ENCODE measurements at places on chromosomes 6 and 20.

- no peak for DNase-seq
Observed at GRCh38 chr20:21154692-21155091, 28.8 kb downstream of the KIZ start.

DNA sequence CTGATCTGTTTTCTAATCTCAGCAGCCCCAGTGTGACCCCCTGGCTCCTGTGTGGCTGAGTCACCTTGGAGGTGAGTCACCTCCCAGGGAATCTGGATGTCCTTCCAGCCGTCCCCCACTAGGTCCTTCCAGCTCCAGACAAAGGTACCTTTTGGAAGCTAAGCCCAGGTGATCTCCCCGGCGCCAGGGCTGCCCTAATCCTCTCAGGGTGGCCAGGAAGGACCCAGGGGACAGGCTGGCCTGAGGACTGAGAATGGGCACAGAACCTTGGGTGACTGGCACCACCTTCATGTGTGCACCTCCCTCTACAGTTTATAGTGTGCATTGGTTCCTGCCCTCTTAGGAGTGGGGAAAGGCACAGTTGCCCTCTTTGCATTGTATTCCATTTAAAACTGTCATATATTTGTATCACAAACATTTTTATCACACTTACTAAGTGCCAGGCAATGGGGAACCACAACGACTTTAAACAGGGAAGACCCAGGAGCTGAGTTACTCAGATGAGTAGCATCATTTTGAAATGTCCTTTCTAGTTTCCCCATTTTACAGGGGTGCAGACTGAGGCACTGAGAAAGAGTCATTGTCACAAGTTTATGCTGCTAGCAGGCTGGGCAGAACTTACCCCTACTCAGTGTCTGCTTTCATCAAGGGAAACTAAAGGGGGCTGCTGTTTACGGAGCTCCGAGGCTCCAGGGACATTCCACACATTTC lies 2.6 kb upstream of the BPIFB4 start:
- no peak for DNase-seq

- DNase-seq = no peak
Observed at GRCh38 chr6:111939902-111940301, 66.7 kb upstream of the FYN start.

- no peak for DNase-seq
Observed at GRCh38 chr20:3038454-3038853, 5.0 kb upstream of the GNRH2 start.

DNA sequence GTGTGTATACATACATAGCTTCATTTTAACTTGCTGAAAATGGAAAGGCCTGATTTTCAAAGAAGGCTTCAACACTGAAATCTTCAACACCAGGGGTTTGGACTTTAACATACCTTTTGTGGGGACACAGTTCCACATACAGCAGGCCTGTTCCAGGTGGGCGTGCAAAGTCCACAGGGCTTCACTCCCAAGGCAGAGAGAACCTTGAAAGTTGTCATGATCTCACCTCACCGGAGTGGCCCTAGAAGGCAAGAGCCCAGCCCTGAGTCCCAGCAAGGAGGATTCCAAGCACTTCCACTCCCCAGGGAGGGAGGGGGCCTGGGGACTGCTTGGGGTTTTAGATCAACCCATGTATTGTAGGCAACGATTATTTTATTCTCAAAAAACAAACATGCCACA lies 47.2 kb downstream of the TMEM242 start:
- no peak for DNase-seq

DNA sequence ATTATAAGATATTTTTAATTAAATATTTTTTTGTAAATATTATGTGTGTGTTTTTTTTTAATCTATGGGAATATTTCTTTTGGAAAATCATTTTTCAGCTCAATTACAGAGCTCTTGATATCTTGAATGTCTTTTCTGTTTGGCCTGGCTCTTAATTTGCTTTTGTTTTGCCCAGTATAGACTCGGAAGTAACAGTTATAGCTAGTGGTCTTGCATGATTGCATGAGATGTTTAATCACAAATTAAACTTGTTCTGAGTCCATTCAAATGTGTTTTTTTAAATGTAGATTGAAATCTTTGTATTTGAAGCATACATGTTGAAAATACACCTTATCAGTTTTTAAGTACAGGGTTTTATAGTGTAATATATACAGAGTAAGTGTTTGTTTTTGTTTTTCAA lies 2.6 kb downstream of the ID4 start:
- DNase-seq = no peak

DNA sequence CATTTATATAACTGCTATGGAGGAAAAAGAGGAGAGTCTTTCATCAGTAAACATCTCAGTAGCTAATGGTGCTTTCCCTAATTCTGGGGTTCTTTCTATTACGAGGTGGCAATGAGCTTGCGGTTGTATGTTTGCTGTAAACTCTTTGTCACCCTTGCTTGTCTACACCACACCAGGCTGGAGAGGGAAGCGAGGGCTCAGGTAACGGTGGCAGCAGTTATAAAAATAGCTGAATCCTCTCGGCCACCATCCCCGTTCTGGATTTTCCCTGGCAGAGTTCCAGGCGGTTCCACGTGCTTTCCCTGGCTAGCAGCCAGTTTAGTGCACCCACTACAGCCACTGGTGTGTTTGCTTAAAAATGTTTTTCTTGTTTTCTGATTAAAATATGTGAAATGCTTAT lies 39.0 kb downstream of the MAS1 start:
- no peak for DNase-seq

DNA sequence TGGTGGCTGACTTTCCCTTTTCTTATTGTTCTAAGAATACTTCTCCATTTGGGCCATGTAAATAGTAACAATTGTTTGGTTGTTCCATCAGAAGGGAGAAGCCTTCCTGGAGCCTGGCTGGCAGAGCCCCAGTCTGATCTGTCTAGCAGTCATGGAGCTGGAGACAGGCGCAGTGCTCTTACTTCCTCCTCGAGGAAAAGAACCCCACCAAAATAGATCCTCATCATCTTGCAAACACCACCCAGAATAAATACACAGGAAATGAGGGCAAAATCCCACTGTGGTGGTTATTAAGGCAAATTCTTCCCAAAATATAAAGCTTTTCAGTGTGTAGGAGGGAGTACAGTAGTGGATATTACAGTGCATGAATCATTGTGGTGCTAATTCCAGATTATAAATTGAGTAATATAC lies 195.1 kb upstream of the SGK1 start:
- DNase-seq = no peak

GRCh38 chr6:144305567-144305966 lies 20.4 kb downstream of the UTRN start:
- no peak for DNase-seq

GRCh38 chr6:123803504-123804013 lies at the start of gene NKAIN2:
Gene NKAIN2, plus strand, starts transcription at chr6:123803865.
- no peak for DNase-seq

DNA sequence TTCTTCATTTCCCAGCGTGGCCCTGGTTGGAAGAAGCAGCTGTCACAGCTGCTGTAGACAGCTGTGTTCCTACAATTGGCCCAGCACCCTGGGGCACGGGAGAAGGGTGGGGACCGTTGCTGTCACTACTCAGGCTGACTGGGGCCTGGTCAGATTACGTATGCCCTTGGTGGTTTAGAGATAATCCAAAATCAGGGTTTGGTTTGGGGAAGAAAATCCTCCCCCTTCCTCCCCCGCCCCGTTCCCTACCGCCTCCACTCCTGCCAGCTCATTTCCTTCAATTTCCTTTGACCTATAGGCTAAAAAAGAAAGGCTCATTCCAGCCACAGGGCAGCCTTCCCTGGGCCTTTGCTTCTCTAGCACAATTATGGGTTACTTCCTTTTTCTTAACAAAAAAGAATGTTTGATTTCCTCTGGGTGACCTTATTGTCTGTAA lies 292.7 kb downstream of the ESR1 start:
- DNase-seq = peak; percentile 27

DNA sequence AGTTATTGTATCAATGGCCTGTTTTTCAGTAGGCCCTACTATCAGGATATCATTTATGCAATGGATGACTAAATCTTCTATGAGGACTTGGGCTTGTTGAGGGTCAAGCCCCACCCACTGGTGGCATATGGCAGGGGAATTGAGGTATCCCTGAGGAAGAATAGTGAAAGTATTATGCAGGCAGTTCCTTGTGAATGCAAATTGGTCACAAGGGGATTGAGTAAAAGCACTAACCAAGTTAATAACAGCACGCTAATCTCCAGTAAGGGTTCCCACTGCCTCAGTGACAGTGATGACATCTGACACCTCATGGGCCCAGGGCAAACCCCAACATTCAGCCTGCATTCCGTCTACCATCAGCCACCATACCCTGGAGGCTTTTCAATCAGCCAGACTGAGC lies 14.9 kb downstream of the BPIFA1 start:
- DNase-seq = no peak

GRCh38 chr6:1027109-1027794 lies 284.6 kb upstream of the FOXQ1 start:
- no peak for DNase-seq
